ENCODE measurements at places on chromosomes 6 and 20.

- DNase-seq, result no peak
These were observed 650.5 kb downstream of the RNF144B start for GRCh38 chr6:19037607-19038006.

- no peak for DNase-seq
These were observed 47.9 kb downstream of the KHDC1L start for GRCh38 chr6:73177221-73177944.

- DNase-seq, result no peak
These were observed 514 bp downstream of the ACOT13 start for GRCh38 chr6:24667378-24667803.

DNA sequence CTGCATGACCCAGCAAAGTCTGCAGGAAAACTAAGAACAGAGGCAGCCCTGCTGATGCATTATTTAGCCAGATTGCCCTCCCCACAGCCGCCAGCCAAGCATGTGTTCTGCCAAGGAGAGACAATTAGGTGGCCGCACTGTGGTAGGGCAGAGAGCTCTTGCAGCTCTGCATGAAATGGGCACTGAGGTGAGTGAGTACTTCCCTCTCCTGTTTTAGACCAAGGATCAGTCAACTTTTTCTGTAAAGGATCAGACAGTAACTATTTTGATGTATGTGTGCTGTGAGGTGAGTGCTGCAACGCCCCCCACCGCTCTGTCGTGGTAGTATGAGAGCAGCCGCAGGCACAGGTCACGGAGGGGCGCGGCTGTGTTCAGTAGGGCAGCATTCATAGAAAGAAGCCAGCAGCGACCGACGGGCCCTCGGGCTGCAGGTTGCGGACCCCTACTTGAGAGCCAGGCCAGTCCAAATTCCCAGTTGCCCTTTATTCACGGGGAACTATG lies 23.8 kb upstream of the FAM50B start:
- DNase-seq, result peak; percentile 13

- DNase-seq, result no peak
These were observed 149.1 kb upstream of the AGPAT4 start for GRCh38 chr6:161422710-161423680.

DNA sequence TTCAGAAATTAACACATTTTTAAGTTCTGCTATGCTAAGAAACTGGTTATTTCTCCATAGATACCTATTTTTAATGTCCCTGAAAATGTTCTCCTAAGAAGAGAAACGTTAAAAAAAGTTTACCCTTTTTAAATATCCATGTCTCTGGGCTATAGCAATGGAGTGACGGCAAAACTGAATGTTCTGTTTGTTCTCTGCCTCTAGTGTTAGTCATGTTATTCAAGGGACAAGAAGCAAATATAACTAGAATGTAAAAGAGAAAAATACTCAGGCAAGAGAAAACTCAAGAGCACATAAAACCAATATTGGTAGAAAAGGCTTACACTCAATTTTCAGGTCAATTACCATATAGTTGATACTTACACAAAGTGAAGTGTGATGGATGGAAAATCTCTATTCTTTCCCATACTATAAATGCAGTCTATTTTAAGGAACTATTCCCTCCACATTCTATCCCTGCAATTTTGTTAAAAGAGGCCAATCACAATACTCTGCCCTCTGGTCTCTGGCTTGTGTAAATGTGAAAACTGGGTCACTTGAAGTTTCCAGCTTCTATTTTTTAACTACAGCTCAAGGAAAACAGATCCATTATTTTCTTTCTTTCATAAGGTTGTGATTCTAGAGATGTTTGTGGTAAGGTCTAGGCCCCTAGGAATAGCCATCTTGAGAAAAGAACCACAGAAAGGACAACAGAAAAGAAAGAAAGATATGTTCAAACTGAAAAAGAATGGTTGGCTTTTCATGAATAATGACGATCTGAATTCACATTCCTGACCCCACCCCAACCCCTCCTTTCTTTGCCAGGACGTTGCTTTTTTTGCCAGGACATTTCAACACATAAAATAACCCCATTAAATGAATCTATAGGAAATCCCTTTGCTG lies 200.3 kb upstream of the FAM83B start:
- DNase-seq, result no peak

- peak; percentile 67 for DNase-seq
These were observed 1.1 kb upstream of the BEND3 start for GRCh38 chr6:107116328-107116892.

DNA sequence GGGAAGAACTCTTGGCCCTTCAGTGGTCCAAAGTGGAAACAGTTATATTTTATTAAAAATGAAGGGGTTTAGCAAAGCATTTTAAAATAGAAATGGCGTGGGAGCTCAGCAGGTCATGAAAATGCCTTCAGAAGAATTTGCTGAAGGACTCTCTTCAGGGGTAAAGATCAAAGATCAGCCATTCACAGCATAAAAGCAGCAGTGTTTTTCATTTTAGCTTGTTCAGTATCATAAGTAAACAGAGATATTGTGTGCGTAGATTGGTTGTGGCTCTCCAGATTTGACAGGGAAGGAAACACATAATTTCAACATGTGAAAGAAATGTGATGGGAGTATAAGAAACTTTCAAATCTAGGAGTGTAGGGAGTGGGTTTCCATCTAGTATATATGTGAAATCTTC lies 519.2 kb upstream of the MAP3K7 start:
- DNase-seq, result no peak

All from mucosa of descending colon (tissue), 3 donors.